ENCODE measurements at places on chromosomes 7 and 10.

DNA sequence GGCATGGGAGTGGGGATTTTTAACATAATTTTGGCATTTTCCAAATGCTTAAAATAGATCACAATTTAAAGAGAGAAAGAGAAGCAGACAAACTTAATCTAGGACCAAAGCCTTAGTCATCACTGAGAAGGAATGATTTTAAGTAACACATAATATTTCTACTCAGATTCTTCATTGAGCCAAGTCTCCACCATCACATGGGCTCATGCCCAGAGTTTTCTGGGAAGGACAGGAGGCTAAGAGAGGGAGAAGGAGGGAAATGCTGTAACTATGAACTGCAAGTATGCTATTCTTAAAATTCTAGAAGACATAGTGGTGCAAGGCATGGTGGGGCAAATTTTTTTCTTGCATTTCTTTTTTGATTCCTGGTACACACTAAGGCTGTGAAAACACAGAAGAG lies 23.8 kb upstream of the UBE2D1 start:
- no peak for DNase-seq

DNA sequence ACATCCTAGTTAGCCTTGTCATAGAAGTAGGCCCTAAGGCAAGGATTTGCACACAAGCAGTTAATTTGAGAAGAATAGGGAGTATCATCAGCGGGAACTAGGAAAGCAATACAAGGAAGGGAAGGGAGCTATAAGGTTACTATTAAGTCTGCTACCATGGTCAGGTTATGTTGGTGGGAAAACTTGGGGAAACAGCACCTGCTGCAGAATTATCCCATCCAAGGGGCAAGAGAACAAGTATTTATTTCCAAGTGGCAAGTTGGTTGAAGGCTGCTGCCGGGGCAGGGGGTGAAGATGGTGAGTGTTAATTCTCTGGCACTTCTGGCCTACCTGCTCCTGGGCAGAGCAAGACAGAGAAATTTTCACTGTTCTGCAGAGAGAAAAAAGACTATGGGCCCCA lies 55.0 kb downstream of the CAV1 start:
- no peak for DNase-seq

DNA sequence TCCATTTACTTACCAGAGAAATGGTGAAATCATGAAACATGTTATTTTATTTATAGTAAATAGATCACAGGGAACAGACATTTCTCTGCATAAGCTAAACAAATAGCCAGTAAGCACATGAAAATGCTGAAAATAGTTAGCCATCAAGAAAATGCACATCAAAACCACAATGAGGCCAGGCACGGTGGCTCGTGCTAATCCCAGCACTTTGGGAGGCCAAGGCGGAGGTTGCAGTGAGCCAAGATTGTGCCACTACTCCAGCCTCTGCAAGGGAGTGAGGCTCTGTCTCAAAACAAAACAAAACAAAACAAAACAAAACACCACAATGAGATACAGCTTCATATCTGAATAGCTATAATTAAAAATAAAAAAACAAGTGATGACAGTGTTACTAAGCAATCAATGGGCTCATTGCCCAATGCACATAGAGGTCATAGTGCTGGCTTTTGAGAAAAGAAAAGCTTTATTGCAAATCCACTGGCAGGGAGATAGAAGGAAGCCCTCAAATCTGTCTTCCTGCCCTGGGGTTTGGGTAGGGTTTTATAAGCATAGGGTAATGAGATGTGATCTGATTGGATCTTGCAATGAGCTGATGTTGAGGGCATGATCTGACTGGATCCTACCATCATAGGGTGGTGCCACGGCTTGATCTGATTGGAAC lies 16.2 kb downstream of the CSTF2T start:
- no peak for DNase-seq

- DNase-seq, result no peak
Observed at GRCh38 chr7:69617364-69617763, 19.1 kb downstream of the AUTS2 start.

DNA sequence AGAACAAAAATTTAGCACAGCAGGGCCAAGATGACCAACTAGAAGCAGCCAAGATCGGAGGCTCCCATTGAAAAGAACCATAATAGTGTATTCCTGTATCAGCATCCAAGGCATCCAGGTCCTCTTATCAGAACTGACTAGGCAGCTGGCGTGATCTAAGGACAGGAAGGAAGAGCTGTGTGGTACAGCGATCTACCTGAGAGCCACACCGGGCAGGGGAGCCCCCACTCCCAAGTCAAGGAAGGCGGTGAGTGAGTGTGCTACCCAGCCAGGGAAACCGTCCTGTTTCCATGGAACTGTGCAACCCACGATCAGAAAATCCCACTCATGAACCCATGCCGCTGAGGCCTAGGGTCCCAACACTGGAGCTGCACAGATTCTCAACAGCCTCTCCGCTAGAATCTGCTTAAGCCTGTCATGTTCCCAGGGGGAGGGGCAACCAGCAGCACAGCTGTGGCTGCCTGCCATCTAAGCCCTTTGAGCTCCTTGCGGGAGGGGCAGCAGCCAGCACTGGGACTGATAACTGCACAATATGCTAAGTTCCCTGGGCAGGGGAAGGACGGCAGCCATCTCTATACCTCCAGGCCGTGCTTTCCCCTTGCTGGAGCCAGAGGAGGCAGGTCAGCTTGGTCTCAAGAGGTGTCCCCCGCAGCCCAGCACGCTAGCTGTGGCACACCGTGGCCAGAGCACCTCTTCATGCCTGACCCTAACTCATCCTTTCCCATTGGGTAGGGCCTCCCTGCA lies 213.0 kb upstream of the SMIM30 start:
- DNase-seq, result no peak

DNA sequence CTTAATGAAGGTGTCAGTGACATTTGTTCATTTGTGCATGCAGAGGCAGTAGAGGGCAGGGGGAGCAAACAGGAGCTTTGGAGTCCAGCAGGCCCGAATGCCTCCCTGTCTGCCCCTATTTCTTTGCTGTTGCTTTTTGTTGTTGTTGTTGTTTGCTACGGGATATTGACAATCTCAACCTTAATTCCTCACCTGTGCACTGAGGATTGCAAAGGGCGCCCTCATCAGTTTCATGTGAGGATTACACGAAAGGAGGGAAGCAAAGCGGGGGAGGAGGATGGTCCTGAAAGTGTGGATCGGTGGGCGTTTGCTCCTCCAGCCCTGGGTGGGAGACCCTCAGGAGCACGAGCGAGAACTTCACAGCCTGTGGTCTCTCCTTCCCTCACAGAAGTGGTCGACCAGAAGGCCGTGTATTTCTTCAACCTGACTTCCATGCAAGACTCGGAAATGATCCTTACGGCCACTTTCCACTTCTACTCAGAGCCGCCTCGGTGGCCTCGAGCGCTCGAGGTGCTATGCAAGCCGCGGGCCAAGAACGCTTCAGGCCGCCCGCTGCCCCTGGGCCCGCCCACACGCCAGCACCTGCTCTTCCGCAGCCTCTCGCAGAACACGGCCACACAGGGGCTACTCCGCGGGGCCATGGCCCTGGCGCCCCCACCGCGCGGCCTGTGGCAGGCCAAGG lies 9.6 kb downstream of the GDF10 start:
- DNase-seq, result no peak

GRCh38 chr10:61899663-61899996 lies 1.9 kb upstream of the ARID5B start:
- no peak for DNase-seq
